Putamen (tissue), 1 donor: ENCODE measurements at places on chromosomes 5 and 9.

GRCh38 chr9:89917861-89918260 is 313.0 kb downstream of the GADD45G start:
- no peak for DNase-seq

DNA sequence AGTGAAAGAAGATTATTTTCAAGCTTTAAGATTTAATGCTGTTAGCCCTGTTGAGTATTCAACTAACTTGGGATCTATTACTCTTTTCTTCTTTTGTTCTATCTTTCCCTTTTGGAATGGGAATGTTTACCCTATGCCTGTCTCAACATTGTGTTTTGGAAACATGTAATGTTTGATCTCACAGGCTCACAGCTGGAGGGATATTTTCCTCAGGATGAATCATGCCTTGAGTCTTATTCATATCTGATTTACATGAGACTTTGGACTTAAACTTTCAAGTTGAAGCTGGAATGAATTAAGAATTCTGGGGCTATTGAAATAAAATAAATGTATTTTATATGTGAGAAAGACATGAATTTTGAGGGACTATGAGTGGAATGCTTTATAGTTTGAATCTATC is 607.8 kb upstream of the PTGER4 start:
- no peak for DNase-seq

- no peak for DNase-seq
These were observed 8.3 kb downstream of the KIF12 start for GRCh38 chr9:114090798-114091197.

- DNase-seq, result no peak
These were observed 83.1 kb downstream of the JMY start for GRCh38 chr5:79318935-79319614.

DNA sequence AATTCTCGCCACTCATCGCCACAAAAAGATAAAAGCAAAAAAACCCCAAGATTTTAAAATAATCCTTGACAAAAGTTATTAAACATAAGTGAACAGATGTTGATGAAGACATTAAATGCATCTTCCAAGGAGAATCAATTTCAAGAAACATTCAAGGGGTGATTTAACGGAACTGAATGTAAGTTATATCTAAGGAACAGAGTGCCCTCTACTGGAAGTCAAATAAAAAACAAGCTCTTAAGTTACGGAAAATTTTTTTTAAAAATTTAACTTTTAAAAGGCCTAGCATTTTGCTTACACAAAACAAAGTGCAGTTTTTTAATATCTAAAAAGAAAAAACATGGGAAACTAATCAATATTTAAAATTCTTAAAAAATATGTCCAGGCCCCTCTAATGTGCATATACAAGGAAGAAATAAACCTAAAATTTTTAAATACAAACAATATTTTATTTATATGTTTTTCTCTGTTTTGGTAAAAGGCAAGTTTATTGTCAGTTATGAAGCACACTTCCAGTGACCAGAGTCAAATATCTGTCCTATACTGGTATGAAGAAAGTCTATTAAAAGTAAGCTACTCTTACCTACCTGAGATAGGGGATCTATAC is 28.0 kb downstream of the TEX10 start:
- DNase-seq, result no peak

DNA sequence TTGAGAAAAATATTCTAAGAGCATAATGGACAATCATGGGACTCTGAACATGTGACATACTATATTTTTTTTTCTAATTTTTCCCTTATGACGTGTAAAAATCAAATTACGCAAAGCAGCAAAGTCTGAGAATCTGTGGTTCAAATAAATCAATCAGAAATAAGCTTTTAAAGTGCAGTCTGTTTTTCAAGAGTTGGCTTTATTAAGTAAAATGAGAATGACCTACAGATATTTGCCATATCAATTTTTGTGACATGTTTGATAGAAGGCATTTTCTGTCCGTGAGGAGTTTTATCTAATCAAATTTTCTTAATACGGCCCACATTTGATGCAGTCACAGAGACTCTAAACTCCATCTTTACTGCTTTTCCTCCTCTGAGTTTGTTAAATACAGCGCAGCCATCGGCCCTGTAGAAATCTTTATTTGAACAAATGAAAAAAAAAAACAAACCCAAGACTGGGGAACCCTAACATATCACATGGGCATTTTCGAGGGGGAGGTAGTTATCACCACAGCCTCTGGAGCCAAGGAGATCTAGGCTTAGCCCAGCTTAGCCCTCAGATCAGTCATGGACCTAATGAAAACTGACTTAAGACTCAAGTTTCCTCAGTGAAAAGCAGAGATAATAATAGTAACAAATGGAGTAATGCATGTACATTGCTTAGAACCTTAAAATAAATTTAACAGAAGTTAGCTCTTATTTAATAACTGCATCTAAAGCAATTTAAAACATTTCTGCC is 263.6 kb upstream of the C9orf72 start:
- DNase-seq, result no peak

GRCh38 chr5:139687656-139688055 is 39.5 kb downstream of the CXXC5 start:
- no peak for DNase-seq

DNA sequence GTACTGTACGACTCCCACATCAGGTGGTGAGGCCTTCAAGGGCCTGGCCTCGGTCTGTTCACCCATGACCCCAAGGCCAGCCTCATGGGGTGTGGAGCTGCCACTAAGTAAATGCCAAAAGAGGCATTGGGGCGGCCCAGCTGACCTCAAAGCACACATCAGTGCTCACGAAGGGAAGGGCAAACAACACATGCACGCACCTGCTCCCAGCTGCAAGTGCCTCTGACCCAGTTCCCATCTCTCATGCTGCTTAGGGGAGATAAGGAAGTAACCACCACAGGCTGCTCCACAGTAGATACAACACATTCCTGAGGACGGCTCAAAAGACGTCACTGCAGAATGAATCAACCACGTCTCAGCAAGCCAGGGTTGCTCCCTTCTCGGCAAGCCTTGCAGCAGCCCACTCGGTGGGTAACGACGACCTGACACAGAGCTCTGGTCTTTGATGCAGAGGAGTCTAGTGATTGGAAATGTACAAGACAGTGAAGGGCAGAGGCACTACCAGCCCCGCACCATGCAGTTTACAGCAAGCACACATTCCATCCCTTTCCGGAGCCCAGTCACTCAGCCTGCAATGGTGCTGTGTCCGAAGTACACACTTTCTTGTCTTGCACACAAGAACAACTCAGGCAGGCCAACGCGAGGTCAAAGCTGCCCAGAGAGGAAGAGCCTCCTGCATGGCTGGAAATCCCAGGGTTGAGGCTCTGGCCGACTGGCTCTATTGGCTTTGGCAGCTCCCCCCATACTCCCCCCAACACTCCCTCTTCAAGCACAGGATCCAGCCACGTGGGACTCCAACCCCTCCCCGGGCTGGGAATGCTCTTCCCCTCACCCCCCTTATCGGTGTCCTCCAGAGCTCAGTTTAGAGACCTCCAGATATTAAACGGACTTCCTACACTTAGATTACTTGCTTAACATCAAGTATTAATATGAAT is 31.8 kb downstream of the FABP6 start:
- no peak for DNase-seq

DNA sequence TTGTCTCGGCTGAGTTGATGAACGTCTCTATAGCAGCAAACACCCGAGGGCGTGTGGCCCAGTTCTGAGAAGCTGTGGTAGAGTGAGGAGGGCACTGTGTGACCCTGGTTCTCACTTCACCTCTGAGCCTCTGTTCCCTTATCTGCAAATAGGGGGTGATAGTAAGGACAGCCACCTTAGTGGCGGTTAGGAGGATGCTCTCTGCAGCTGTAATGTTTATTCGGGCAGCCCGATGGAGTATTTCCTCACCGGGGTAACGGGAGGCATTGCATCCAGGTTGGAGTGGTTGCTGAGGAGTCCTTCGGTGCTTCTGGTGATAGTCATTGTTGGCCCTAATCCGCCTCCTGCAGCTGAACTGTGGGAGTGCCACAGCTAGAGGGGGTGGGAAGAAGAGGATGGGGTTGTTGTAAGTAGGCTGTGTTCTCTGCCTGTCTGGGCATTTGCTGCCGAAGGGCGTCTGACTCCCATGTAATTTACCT is 13.9 kb downstream of the PRRC2B start:
- no peak for DNase-seq

DNA sequence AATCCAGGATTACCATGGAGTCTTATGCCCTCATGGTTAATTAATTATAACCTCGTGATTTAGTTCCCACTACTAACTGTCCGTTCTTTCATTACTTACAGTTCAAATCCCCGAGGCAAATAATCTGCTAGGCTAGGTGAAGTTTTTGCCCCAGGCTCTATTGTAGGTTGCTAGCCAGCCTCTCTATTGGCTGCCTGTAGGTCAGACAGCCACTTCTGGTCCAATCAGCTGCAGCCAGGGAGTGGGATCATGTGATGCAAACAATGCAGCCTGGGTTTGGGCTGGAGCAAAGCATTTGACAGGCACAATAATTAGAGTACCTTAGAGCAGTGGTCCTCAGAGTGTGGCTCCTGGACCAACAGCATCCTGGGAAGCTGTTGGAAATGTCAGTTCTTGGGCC is 17.7 kb downstream of the TMEM252 start:
- no peak for DNase-seq

GRCh38 chr9:133323211-133323610 is 12.8 kb downstream of the SURF6 start:
- DNase-seq, result no peak

DNA sequence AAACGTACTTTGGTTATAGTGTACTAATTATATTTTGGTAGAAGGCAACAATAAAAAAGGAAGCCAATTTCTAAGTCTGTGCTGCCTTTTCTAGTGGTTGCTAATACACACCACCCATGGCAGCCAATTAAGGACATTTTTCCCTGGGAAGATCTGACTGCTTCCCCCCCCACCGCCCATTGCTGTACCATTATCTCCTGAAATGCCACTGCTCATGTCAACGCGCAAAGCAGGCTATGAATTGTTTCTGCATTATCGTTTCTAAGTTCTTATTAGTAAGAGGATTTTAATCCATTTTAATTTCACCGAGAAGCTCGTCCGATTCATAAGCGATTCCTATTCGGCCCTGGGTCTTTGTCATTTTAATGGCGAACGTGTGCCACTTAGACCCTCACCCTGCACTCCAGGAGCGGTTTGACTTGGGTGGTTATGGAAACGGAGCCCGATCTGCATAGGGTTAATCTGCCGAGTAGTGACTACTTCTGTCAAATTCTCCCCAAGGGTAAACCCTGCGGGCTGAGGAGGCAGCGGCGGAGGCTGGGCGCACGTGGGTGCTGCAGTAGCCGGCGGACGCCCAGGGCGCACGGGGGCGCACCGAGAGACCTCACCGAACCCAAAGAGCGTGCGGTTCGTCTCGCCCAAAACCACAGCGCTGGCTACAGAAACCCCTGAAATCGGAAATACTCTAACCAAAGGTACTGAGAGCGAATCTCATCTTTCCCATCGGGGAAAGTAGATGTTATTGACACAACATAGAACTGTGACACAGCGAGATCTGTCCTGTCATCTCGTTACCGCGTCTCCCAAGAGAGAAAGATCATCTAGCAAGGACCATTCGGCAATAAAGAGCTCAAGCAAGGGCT is 55.8 kb upstream of the SHC3 start:
- no peak for DNase-seq

- no peak for DNase-seq
These were observed 438.6 kb downstream of the AGTPBP1 start for GRCh38 chr9:85302938-85303756.

DNA sequence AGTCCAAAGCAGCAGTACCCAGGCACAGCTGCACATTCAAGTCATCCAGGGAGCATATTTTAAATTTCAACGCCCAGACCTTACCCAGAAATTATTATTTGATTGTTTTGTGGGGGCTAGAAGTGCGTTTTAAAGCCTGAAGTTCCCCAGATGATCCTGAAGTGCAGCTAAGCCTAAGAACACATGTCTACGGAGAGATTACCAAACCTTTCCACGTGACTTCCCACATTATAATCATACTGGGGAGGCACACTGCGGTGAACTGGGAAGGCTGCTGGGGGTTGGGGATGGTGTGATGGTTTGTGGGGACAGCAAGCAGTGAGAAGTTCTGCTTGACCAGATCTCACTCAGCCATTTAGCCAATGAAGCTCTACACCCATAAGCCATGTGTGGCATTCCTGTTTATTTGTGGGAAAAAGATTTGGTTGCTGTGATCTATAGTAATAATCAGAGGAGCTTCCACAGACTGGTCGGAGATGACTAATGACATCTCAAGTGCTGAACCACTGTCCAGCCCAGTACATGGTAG is 93.4 kb upstream of the CDH6 start:
- no peak for DNase-seq

- DNase-seq, result no peak
These were observed 36.8 kb upstream of the BARHL1 start for GRCh38 chr9:132545578-132545977.

GRCh38 chr5:64518793-64519192 is 13.0 kb downstream of the RGS7BP start:
- no peak for DNase-seq

DNA sequence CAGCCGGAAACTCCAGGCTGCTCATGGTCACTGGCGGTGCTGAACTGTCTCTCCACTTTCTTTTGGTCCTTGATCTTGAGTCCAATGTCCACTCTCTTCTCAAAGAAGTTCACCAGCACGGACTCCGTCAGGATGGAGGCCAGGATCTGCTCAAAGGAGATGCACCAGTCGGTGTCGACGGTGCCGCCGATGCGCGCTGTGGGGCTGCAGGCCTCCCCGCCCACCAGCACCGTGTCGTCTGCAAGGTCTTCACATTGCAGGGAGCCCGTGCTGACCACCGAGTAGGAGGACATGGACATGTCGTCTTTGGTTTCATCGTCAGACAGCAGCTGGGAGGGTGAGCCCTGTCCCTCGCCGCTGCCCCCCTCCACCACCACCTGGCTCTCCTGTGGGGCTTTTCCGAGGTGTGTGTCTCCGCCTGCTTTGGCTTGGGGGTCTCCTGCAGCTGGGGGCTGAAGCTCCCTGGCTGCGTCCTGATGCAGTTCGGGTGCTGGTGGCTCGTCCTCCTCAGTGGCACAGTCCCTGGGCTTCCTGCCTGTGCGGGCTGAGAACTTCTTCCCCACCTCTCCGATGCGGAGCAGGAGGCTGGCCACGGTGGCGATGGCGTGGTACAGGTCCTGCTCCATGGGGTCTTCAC is 5.0 kb upstream of the MRNIP start:
- DNase-seq, result no peak

DNA sequence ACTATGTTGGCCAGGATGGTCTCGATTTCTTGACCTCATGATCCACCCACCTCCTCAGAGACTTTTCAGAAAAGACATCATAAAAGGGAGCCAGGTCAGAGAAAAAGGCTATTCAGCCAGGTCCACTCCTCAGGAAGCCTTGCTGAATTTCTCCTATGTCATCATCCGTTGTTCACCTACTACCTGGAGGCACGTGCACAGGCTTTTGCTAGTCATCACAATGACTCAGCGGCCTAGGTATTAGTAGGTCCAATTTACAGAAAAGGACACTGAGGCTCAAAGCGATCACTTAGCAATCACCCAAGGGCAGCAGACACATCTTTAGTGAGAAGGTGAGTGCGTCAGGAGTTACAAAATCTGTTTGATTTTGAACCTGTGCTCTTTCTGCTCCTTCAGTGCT is 72.3 kb upstream of the RAD23B start:
- no peak for DNase-seq
